Immature natural killer cell (primary cell): ENCODE measurements at places on chromosomes 7 and 10.

DNA sequence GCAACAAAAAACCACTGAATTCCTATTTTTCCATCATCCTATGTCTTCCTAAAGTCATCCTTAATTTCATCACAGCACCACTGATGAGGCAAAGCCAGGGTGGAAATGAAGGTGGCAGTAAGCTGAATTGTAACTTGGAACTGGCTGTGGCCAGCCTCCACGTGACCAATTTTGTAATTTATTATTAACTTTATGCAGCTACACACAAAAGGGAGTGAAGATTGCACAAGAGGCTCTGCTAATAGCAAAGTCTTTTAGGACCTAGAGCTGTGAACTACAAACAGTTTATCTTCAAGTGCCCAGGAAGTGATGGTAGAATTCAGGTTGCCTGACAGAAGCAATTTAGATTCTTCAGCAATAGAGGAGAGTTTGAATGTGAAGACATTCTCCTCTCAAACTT, 176.4 kb downstream of the CCDC71L start:
- DNase-seq, result no peak

DNA sequence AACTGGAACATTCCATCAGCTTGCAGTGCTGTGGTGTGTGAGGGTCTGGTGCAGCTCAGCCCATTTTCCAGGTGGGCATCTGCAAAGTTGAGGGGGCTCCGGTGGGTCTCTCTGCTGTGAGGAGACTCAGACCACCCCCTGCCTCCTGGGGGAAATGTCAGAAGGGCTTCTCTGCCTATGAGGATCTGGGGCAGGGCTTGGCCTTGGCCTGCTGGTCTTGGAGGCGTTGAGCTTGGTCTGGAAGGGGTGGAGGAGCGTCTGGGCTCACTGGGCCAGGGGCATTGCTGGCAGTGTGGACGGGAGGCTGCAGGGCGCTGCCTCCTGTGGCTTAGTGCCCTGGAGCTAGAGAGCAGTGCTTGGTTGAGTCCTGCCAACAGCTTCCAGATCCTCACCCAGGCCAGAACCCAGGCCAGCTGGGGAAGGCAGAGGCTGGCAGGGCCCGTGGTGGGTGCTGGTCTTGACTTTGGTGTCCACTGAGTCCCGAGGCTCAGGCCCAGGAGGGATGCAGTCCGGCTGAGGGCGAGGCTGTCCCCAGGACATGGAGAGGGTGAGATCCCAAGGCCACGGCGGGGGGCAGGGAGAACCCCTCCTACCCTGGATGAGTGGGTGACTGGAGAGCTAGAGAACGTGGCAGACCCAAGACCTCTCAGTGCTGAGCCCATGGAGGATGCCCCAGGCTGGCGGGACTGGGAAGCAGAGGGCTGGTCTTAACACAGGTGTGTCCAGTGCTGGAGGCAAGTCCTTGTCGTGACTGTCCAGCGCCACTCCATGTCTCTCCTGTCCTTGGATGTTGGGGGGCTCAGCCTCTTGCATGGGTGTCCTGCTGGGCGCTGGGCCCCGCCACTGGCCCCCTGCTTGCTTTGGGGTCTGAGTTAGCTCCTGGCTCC, 2.8 kb downstream of the SPRN start:
- DNase-seq, result no peak

- no peak for DNase-seq
Measured at GRCh38 chr7:7173956-7174632, 8.2 kb upstream of the C1GALT1 start.

DNA sequence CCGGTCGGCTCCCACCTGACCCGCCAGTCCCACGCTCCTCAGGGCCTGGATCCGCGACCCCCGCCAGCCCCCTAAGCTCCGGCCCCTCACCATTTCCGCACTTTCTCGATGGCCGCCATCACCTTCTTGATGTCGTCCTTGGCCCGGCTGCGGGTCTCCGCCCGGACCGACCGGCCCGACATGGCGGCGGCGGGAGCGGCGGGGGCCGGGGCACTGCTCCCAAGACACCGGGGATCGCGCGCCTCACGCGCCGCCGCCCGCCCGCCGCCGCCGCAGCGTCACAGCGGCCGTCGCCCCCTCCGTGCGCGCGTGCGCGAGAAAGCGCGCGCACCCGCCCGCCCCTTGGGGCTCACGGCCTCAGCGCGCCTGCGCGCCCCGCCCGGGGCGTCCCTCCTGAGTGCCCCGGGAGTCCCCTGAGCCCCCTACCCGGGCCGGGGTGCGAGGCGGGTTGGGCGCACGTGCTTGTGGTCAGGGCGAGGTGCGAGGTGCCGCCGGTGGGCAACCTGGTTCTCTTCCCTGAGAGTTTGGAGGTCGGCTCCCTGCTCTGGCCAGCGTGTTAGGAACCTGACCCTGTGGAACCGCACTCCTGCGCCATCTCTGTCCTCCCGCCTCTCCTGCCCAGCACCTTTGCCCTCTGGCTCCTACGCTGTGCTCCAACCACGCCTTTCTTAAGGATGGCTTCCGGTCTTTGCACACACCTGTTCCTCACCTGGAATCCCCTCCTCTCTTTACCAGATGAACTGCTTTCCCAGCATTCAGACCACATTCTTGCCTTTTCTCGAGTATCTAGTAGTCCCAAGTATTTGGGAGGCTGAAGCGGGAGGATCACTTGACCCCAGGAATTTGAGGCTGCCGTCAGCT, at the start of gene BCL7B:
TSS of gene BCL7B (minus strand) at position 294 of the 861 bp plus-strand sequence. CDS start at position 182, 112 bp downstream.
- peak; percentile 83 for DNase-seq

- no peak for DNase-seq
Measured at GRCh38 chr10:124221356-124222317, 128.2 kb upstream of the CHST15 start.

DNA sequence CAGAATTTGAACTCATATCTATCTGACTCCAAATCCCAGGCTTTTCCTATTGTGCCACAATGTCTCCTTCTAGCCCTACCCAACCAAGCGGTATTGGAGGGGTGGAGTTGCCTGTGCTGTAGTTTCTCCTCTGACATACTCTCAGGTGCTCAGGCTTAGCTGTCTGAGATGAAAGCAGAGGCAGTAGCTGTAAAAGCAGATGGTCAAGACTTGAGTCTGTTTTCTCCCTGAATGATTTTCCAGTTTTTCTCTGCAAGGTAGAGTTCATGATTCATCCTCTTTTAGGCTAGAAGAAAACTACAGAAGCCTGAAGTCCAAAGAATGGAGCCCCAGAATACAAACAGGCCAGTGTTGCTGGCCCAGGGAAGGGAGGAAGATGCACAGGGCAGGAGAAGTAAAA, 130.0 kb downstream of the PDE1C start:
- DNase-seq, result no peak

DNA sequence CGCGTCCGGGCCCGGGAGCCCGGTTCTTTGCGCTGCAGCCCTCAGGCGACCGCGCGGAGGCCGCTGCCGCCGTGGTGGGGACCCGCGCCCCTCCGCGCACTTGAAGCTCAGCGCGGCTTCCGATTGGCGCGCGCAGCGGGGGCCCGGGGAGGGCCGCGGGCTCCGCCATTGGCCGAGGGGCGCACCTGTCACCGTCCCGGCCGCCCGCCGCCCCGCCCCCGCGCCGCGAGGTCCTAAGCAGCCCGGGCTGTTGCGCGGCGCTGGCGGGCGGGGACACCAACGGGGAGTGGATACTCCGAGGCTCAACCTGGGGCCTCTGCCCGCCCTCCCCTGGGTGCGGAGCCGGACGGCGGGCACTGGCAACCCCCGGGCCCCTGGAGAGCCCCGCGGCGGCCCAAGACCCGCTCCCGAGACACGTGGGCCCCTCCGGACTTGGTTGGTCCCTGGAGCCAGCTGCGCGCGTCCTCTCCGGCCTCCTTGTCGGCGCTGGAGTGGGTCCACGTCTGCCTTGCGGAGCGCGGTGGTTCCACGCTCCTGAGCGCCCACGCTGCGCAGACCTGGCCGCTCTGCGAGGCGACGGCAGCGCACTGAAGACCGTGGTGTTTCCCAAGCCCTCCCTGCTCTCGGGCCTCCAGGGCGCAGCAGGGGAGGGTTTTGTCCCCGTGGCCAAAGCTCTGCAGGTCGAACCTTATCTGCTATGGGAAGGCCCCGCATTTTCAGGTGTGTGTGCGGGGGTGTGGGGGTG, at the start of gene MNX1:
TSS of gene MNX1 (minus strand) at position 76 of the 745 bp plus-strand sequence. CDS start 313 bp downstream, outside the sequence.
- no peak for DNase-seq

- DNase-seq, result no peak
Measured at GRCh38 chr7:25830215-25830614, 321.8 kb upstream of the NFE2L3 start.

DNA sequence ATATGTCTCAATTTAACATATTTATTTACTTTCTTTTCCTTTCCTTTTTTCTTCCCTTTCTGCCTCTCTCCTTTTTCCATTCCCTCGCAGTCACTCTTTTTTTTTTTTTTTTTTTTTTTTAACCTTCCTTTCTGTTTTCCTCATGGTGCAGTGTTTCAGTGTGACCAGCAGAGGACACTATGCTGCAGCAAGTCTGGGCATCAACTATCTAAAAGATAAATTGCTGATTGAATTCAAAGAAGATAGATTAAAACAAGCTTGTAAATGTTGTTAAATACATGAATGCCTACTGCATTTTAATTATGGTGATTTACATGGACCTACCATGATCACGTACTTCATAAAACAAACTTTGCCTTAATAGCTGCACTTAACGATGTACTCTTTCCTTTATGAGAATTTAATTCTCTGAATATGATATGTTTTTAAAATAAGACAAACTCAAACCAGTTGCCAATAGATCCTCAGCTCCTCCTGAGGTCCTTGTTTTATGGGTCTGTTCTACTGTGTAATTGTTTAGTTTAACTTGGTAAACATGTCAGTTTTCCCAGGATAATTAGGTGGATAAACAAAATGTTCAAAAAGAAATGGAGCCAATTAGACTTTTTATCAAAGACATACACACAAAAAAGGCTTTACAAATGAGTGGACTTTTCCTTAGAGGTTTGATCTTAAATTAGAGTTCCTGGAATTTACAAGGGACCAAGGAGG, 101.0 kb upstream of the AGR3 start:
- DNase-seq, result peak; percentile 30

DNA sequence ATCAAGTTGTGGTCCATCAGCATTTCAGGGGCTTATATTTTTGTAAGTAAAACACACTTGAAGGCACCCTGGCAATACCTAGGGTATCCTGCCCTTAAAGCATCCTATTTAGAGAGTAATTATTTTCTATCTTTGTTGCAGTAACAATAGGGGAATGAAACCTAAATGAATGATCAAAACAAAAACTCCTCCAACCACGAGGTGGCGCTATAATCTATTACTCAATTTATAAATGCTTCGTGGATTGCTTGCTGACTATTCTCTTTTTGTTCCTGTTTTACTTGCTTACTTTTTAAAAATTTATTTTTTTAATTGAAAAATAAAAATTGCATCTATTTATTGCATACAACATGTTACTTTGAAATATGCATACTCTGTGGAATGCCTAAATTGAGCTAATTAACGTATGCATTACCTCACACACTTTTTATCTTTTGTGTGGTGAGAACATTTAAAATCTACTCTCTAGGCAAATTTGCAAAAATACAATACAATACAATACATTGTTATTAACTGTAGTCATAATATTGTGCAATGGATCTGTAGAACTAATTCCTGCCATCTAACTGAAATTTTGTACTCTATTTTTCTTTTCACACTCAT, 147.7 kb upstream of the BMPER start:
- no peak for DNase-seq

GRCh38 chr10:88507404-88507803, 75.7 kb downstream of the RNLS start:
- DNase-seq, result no peak

- DNase-seq, result no peak
Measured at GRCh38 chr10:79001082-79001885, 67.5 kb upstream of the ZMIZ1 start.

DNA sequence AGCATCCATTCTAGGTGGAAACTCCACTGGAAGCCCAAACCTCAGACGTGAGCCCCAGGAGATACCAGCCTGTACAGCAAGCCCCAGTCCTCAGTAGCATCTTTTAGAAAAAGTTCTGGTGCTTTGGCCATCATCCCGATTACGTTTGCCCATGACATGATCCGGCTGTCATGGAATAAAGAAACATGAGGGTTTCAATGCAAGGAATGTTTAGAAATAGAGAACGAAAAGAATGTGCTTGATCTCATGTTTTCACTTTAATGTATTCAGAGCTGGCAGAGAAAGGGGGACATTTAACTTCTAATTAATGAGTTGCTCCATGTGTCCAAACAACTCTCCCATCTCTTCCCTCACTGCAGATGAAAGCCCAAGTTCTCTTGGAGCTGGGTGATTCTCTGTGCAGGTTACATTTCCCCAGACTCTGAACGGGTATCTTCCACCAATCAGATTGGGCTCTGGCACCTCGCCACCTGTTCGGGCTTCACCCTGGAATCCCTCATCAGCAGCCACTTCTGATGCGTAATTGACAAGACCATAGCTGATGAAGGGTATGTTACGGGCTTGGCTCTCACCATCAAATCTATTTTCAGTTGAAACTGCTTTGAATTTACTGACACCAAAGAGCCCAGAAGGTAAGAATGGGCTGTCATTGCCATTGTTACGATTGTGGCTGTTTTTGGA, 165.3 kb downstream of the PLXNA4 start:
- DNase-seq, result no peak

- no peak for DNase-seq
Measured at GRCh38 chr7:44242091-44242490, 41.3 kb downstream of the YKT6 start.

GRCh38 chr10:127735723-127736221, 1.2 kb upstream of the FOXI2 start:
- DNase-seq, result no peak

DNA sequence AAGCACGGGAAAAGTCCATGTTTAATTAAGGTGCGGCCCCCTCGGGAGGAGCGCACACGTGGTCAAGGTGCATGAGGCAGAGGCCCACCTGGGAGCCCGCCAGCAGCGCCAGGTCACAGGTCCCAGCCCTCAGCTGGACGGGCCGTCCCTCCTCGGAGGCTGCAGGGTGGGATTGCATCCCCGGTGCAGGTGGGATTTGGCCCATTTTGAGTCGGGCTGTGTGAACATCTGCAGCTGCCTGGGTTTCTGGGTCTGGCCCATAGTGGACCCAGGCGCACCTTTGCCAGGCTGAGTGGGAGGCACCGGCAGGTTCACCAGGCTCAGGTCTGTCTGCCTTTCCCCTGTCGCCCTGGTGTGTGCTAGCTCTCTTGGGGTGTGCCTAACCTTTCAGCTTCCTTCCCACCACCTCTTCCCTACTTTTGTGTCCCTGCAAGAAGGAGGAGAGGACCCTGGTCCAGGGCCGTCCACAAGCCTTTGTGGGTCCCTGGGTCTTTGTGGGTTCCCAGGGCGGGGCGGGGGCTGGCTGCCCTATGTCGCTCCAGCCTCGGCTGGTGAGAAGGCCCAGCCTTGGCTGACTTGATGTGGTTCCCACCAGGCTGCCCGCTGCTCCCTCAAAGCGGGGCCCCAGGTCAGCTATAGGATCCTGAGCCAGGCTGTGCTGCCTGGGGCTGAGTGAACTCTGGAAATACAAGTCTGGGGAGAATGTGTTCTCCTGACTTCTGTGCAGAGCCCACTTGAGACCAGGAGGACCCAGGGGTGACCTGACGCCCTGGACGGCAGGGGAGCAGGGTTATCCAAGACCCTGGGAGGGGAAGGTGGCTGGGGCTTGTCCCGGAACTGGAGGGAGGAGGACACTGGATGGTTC, 186.7 kb upstream of the SHH start:
- DNase-seq, result no peak

DNA sequence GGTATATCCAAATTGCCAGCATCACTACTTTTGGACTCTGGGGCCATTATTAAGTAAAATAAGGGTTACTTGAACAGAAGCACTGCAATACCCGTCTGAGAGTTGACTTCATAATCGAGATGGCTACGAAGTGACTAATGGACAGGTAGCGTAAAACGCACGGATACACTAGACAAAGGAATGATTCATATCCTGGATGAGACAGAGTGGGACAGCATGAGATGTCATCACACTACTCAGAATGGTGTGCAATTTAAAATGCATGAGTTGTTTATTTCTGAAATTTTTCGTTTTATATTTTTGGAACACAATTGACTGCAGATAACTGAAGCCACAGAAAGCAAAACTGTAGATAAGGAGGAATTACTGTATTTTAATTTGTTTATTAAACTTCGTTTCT, 421.5 kb upstream of the LRGUK start:
- DNase-seq, result no peak
